HTR-8/SVneo (cell line): ENCODE measurements at places on chromosomes 2 and 18.

- no peak for DNase-seq
Observed at GRCh38 chr18:31970617-31971016, 27.7 kb upstream of the TRAPPC8 start.

DNA sequence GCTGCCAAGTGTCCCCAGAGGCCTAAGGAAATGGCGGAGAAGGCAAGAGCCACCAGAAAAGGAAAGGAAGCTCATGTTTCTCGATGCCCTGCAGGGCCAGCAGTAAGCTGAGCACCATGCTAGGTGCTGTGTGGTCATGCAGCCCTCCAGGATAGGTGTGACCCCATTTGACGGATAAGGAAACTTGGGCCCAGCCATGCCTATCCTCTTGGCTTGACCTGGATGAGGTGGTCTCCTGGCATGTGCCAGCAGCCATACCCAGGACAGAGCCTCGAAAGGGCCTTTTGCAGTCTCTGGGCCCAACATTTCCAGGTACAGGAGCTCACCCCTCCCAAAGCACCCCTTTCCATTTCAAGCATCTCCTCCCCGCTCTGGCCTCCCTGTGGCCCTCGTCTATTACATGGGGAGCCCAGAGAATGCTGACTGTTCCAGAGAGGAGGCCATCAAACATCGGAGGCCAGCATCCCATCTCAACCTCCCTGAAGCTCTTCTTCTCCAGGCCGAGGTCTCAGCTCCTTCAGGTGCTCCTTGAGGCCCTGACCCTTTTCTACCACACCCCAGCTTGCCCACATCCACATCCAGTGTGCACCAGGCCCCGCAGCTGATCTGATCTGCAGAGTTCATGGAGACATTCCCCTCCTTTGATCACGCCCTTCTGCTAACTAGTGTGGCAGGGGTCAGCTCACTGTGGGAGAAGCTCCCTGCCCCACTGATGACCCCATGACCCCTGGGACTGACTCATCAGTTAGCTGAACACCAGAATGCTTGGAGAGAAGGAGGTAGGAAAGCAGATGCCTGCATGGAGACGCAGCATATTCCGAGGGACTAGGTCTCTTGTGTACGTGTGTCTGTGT lies 208.4 kb downstream of the TNS1 start:
- no peak for DNase-seq

- no peak for DNase-seq
Observed at GRCh38 chr2:2574401-2575180, 243.5 kb upstream of the MYT1L start.

DNA sequence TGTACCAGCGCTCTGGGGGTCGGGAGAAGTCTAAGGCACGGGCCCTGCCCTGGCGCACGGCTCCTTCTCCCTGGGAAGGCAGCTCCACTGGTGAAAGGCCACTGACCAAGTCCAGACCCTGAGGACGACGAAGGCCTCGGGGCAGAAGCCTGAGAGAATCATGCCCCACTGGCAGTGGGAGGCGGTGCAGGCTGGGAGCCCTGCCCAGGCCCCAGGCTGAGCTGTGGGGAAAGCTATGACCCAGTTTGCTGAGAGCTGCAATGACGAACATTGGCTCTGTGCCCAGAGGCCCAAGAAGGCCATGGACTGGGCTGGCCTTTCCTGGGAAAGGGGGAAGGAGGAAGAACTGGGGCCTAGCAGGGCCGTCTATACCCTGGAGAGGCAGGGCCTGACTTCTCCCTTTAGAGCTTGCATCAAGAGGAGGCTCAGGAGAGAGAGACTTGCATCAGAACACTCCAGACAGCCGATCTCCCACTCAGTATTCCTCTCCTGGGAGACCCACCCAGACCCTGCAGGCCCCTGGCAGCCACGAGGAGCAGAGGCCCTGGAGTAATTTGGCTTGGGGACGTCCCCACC lies 32.9 kb downstream of the HS1BP3 start:
- DNase-seq, result peak; percentile 97

GRCh38 chr2:25682082-25682481 lies 8.7 kb upstream of the DTNB start:
- DNase-seq, result no peak

- DNase-seq, result peak; percentile 26
Observed at GRCh38 chr2:120287183-120288015, 34.7 kb downstream of the RALB start.

- DNase-seq, result no peak
Observed at GRCh38 chr2:73202156-73203054, at the start of gene NOTO. Gene NOTO, plus strand, starts transcription at chr2:73202574. Its CDS starts 93 bp downstream, at chr2:73202667.

- DNase-seq, result no peak
Observed at GRCh38 chr2:111118481-111118980, 2.2 kb upstream of the BCL2L11 start.

- no peak for DNase-seq
Observed at GRCh38 chr2:170006587-170007325, 171.2 kb upstream of the MYO3B start.

- DNase-seq, result no peak
Observed at GRCh38 chr18:59921384-59921891, 21.6 kb downstream of the PMAIP1 start.

DNA sequence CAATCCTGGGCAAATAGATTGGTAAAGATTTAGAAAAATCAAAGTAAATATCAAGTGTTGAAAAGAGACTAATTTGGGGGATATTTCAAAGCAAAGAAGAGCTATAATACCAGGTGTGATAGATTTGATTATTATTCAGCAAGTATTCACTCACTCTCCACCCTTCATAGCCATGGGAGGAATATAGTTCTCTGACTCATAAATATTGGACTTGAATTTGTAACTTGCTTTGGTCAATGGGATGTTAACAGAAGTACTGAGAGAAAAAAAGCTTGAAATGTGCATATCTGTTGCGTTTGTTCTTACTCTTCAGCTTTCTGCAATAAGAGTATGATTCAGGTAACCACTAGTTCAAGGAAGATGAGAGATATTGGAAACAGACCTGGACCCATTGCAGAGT lies 54.5 kb upstream of the IKZF2 start:
- no peak for DNase-seq

DNA sequence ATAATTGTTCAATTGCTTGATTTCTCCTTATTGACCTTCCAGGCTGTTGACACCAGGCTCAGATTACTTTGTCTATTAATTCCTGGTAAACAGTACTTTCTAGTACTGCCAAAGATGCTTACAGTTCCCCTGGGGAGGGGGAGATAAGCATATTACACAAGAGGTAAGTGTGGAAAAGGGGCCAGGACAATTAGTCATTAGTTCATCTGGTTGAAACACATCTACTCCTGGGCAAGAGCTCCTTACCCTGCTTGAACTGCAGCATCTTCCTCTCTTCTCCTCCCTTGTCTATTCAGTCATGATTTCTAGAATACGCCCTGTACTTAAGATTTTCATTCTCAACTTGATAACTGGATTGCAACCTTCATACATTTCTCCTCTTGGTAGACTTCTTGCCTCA lies 10.4 kb upstream of the SPATS2L start:
- no peak for DNase-seq

- DNase-seq, result no peak
Observed at GRCh38 chr2:217623281-217623912, 379.4 kb downstream of the TNS1 start.

DNA sequence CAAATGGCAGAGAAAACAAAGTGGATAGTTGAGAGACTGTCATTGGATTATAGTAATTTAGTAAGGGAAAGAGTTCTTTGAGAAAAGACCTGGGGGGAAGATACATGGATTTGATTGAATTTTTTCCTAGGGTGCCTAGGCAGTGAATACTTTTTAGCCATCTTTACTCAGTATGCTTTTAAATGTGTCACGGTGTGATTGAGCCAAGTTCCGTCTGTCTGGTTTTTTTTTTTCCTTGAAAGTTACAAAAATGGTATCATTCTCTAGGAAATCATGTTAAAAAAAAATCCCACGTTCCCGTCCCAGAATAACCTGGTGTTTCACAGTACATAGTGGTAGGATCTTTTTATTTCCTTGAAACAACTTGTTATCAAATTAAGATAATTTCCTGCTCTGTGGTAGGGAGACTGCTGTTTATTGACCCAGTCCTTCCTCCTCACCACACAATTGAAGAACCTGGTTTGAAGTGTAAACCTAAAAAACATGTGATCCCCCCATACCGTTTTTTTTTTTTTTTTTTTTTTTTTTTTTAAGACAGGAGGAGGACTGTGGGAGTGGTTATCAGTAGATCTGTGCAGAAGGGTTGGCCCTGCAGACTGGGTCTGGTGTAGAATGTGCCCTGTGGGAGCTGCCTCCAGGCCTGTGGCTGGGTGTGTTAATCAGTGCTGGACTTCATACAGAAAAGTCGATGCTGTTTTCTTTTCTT lies 55.1 kb downstream of the DGKD start:
- DNase-seq, result no peak
